PC-9 (cell line): ENCODE measurements at places on chromosomes 3 and 15.

DNA sequence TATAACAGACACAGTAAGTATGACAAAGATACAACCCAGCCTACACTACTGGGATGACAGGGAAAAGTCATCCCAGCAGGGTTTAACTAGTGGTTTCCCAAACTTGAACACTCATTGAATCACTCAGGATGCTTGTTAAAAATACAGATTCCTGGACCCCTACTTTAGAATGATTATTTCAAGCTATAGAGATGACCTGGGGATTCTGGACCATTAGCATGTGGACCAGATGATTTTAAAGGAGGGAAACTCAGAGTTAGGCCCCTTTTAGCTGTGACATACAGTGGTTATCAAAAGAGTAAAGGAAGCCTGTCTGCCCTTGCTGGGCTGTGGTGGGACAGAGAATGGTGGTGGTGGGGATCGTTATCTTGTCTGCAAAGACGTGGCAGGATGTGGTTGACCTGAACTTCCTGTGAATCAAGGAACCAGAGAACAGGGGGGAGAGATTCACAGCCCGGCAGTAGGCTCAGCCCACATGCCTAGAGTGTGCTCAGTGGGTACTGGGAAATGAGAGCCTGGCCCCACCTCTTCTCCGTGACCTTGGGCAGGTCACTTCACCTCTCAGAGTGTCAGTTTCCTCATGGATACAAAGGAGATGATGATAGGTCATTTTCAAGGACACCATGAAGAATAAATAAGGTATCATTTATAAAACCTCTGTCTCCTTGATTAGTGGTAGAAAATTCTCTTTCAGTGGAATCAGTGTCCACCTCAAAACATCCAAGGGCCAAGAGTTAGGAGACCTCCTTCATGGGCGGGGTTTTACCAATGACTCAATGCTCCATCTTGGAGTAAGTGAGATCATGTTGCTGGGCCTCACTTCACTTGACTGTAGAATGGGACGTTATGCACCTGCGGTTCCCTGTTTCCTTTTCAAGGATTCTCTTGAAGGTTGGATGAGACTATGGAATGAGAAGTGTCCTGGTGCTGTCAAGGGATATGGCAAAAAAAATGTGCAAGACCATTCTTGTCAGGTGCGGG, 306.5 kb downstream of the RPLP1 start:
- DNase-seq, result no peak

DNA sequence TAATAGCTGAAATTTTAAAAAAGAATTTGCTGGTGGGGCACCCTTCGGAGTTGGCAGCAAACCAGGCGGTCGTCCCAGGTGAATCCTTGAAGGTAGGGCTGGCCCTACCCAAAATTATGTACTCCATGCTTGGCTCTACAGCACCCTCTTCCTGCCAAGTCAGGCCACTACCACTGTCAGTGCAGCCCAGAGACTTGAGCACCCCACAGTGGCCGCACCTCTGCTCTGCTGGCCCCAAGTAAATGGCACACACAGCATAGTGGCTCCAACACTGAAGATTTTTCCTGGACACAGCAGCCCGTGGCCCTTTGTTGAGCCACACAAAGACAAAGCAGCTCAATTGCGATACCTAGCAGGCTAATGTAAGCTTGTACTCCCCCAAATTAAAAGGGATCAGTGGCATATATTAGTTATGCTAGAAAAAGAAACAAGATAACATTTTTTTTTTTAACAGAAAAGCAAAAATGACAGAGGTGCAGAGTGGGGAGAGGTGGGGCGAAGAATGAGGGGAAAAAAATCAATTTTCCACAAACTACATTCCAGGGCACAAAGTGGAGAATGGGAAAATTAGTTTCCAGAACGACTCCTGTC, 250.5 kb downstream of the UACA start:
- peak; percentile 45 for DNase-seq

GRCh38 chr3:4830586-4830914, 148.7 kb upstream of the BHLHE40 start:
- DNase-seq, result no peak

- no peak for DNase-seq
Measured at GRCh38 chr15:65083262-65083701, 6.7 kb downstream of the KBTBD13 start.

GRCh38 chr3:71360764-71361163, 222.8 kb downstream of the FOXP1 start:
- DNase-seq, result no peak

DNA sequence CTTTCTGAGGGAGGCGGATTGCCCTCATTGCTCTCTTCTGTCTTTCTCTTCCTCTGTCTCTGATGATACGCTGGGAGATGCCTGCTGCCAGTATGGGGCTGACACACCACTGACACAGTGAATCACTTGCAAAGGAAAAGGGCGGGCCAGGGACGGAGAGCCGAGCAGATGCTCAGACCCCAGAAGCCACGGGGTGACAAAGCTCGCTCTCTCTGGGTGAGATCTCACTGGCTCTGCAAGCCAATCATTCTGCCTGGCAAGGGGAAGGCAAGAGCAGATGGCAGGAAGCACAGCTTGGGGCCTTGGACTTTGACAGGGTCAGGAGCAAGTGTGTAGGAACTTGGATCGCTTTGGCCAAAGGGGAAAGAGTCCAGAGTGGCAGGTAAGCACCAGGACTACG, 198.7 kb downstream of the NTRK3 start:
- DNase-seq, result no peak

DNA sequence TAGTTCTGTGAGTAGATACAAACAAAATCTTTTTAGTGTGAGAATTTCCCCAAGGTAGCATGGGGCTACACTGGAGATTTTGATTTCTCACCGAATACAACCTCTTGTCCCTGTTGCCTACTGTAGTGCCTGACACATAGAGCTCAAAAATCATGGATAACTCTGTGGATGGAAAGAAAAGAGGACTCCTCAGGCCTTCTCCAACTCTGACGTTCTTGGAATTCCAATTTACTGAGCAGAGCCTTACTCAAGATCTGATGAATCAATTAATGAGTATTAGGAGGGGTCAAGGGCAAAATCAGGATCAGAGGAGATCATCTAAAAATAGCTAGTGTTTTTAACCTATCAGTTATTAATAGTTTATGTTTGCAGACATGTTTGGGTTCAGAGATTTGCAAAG, 46.7 kb upstream of the PYDC2 start:
- no peak for DNase-seq

DNA sequence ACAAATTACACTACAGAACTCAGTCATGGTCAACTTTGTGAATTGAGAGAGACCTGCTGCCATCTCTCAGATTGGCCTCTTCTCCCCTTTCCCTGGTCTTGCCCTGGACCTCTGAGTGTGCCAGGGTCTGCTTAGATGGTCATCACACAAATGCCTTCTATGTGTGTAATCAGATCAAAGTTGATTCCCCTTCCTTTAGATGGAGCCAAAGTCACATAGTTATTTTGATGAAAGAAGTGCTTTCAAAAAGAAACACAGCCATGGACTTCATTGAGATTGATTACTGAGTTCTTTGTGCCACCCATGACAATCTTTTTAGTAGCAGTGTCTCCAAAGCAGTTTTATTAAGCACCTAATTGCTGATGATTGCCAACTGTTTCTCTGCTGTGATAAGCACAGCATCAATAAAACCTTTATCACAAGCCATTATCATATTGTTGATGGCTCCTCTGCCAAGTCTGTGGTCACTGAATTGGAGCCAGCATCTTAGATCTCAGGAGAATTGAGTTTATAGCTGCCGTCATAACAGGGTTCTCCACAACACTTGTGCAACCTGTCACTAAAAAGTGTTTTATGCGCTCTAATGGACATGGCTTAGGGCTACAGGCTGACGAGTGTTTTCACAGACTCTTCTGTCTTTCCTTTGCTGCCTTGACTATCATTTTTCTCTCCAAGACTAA, 149.7 kb upstream of the NUDT16 start:
- no peak for DNase-seq

DNA sequence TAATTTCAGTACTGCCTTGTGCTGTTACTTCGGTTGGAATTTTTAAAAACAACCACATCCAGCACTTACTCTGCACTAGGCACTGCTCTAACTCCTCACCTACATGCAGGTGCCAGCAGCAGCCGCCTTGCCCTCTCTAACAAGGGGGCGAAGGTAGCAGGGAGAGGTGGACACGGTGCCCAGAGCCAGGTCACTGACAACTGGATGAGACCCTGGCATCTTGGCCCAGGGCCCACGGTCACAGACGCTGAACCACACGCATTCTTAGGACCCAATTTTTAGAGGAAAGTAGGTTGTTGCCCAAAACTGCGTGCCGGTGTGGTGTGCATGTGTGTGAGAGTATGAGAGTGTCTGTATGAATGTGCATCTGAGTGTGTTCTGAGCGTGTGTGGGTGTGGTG, 63.4 kb upstream of the GATA2 start:
- no peak for DNase-seq

- no peak for DNase-seq
Measured at GRCh38 chr3:109275702-109276293, 40.5 kb downstream of the DPPA2 start.

- no peak for DNase-seq
Measured at GRCh38 chr3:136380530-136380929, 130.4 kb downstream of the PCCB start.
